ENCODE measurements at places on chromosomes 13 and 19.
A peak's percentile ranks its signal among the peaks of the same experiment; 100 is the strongest.

DNA sequence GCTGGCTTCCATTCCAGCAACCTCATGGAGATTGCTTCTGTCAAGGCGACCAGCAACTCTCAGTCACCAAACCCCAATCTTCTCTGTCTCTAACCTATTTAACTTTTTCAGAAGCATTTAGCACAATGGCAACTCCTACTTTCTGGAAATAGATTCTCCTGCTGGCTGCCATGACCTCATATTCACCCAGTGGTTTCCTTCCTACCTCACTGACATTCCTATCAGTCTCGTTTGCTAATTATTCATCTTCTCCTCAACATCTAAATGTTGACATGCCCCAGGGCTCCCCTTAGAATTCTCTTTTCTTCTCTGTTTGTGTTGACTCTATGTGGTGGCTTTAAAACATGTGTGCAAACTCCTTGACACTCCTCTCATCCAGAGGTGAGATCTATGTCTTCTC lies 106.7 kb downstream of the OLFM4 start:
- no peak for DNase-seq

DNA sequence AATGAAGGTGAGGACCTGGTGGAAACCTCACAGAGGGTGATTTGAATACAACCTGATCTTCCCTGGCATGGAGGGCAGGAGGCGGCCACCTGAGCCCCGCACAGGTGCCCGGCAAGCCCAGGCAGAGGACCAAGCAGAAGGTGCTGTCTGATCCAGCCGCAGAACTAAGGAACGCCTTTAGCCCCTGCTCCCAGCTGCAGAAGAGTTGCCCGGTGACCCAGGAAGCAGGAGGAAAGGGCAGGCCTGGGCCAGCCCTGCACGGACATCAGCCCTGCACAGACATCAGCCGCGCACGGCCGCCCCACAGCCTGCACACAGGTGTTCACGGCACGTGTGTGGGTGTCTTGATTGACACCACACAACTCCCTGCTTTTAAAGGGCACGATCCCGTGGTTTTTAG lies 43.1 kb downstream of the RASA3 start:
- no peak for DNase-seq

DNA sequence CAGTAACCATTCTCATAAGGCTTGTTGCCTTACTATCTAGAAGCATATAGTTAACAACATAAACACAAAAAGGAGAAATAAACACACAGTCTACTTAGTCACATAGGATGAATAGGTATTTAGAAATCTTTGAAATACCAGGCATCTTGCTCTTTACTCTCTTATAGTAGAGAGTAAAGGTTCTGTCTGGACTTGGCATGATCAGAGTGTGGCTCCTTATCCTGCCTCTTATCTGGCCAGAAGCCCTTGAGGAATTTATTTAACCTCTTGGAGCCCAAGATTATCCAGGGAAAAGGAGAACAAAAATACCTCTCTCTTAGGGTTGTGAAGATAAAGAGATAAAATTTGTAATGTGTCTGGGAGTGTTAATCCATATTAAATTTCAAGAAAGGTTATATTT lies 100.2 kb upstream of the MBNL2 start:
- no peak for DNase-seq

GRCh38 chr13:40981949-40982348 lies 37.2 kb downstream of the ELF1 start:
- no peak for DNase-seq

DNA sequence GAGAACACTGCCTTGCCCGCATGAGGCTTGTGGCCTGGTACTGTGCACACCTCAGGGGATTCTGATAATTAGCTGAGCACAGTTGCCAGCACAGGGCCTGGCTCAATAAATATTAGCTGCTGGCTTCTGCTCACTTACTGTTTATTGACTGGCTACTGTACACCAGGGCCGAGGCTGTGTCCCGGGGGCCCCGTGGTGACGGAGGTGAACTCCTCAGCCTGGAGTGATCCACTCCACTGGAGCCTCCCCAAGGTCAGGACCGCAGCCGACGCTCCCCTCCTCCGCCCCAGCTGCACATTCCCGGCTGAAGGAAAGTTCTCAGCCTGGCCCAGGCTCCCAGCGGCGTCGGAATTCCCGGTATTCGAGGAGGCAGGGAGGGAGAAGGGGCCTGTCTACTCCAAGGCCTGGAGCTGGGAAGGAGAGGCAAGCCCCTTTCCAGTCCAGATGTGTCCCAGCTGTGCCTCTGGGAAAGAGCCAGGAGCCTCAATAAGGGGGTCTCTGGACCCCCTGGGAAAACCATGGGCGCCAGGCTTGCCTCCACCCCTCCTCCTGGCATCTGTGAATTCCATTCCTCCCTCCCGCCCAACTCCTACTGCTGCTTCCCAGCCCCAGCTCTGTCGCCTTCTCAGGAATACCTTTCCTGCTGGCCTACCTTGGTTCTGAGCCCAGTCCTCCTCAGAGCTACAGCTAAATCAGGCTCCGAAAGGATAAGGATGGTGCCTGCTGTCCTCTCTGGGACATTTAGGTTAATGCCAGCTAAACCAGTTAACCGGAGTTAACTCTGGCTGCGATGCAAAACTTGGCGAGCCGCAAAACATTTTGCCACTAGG lies 7.3 kb downstream of the RPS16 start:
- DNase-seq, result no peak

GRCh38 chr13:111893071-111893606 lies 173.8 kb upstream of the SOX1 start:
- no peak for DNase-seq

- no peak for DNase-seq
Measured at GRCh38 chr19:45008552-45008951, 7.3 kb downstream of the RELB start.

DNA sequence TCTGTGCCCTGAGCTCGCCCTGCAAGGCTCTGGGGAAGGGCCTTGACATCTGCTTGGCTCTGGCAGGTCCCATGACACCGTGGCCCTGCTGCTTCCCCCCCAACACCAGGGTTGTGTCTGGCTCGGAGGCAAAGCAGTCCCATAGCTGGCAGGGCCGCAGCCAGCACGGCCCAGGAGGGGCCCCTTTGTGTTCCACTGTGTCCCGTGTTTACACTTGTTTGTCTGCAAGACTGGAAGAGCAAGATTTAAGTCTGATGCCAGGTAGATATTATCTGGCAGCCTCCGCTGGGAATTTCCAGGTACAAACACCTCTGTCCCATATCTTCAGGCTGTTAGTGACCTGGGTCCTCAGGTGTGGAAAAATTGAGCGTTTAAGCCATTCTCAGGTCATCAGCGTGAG lies 44.3 kb downstream of the MCF2L start:
- DNase-seq, result no peak

GRCh38 chr19:52638601-52639000 lies 446 bp upstream of the ZNF83 start:
- DNase-seq, result no peak

- DNase-seq, result no peak
Measured at GRCh38 chr13:63010072-63010658, 1594.5 kb upstream of the PCDH20 start.

GRCh38 chr13:111120913-111121312 lies 5.8 kb downstream of the ARHGEF7 start:
- no peak for DNase-seq

DNA sequence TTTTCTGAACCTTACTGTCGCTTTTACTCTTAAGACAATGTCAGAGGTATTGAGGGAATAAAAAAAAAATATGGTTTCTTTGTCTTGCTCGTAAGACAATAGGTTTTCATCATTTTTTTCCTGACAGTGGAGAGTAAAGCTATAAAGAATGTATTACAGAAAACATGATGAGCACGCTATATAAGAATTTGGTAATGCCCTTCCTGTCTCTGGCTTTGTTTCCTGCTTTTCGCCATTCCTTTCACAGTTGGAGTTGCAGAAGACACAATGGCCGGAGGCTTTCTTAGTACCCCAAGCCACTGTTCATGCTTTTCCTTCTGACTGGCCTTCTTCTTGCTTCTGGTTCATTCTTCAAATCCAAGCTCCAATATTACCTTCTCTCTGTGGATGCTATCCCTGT lies 101.0 kb upstream of the DACH1 start:
- no peak for DNase-seq

DNA sequence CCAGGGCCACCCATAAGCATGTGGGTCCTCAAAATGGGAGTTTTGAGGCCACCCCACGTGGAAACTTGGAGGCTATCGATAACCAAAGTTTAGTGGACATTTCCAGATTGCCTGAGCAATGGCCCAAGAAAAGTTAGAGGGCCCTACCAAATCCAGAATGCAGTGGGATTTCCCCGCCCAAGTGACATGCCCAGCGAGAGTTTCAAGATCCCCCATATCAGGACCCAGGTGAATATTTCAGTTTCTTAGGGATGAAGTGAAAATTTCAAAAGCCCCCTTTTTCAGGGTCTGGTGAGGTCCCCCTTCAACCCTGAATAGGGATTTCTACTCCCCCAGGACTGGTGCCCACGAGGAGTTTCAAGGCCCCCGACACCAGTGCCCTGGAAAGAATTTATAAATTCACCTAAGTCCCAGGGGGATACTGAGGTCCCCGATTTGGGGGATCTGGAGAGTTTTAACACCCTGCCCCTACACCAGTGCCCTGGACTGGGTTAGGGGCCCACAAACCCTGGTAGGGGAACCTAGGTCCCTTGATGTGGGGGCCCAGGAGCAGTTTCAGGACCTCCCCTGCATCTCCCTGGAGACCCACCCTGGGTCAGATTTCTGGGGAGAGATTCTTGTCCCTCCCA lies 695 bp downstream of the BST2 start:
- DNase-seq, result no peak

DNA sequence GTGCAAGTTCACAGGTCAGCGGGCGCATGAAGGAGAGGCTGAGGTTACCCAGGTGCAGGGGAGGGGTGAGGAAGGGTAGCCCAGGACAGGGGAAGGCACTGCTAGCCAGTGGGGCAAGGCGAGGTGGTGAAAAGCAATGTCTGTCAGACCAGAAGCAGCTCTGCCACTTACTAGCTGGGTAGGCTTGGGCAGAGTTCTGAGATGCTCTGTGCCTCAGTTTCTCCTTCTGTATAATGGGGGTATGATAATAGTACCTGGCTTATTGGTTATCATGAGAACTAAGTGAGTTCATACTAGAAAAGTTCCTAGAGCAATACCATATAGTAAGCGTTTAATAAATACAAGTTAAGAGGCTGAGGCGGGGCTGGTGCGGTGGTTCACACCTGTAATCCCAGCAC lies 14.3 kb upstream of the SCN1B start:
- no peak for DNase-seq

DNA sequence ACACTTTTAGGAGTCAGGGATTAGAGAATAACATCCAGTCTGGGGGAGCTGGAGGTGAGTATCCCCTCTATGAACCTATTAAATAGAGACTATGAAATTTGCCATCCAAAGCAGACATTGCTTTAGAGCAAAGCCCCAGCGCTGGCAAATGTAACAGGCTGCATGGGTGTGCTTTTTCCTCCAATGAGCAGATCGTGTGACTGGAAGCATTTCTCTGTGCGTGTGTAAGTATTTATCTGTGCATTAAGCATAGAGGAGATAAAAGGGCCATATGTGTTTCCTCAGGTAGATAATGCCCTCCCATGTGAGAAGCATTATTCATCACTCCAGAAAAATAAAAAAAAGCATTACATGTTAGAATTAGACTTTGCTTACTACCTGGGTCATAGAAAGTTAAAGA lies 924 bp downstream of the TNFSF13B start:
- no peak for DNase-seq

- no peak for DNase-seq
Measured at GRCh38 chr13:50128428-50128931, 113.2 kb downstream of the KCNRG start.

GRCh38 chr19:46728693-46729339 lies 11.9 kb upstream of the PRKD2 start:
- peak; percentile 43 for DNase-seq

DNA sequence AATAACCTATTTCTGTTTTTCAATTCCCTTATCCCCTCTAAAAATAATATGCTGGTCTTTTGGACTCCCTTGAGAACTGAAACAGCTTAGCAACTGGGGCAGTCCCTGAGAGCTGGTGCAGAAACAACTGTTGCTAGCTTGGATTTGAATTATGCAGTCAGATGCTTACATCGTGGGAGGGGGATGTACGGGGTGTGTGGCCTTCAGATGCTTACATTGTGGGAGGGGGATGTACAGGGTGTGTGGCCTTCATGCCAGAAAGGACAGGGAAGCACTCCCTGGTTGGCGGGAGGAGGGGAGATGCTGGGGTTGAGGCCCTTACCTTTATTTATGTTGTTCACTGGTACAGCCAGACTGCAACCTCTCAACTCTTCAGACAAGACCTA lies 25.6 kb downstream of the LRCH1 start:
- no peak for DNase-seq

- DNase-seq, result no peak
Measured at GRCh38 chr19:44476559-44477408, 23.5 kb downstream of the ZNF180 start.

DNA sequence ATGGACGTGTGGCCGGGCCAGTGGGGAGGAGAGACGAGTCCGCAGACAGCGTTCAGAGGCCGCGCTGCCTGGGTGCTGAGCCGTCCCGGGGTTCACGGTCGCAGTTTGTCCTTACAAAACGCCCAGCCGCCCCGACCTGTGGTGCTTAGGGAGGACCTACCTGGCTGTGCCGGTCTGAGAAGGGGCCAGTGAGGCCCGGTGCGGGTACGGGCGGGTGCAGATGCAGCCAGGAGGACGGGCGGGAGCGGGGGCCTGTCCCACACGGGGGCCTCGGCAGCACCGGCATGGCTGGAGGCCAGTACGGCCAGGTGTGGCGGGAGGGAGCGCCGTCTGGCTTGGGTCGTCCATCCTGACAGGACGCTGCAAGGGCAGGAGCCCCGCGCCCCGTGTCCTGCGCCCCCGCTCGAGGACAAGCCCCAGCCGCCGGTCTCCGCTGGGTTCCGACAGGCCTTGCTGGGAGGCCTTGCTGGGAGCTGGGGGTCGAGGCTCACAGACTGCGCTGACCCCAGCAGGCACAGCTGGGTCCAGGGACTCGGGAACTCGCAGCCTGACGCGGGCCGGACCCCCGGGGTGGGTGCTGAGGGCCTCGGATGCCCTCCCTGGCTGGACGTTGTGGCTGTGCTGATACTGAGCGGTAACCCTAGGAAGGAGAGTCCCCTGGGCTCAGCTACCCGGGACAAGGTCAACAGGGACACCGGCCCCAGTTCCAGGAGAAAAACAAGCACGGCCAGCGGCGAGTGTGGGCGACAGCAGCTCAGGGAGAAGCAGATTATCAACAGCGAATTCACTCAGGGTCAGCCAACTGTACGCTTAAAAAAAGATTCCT lies 5.3 kb upstream of the PROZ start:
- no peak for DNase-seq

DNA sequence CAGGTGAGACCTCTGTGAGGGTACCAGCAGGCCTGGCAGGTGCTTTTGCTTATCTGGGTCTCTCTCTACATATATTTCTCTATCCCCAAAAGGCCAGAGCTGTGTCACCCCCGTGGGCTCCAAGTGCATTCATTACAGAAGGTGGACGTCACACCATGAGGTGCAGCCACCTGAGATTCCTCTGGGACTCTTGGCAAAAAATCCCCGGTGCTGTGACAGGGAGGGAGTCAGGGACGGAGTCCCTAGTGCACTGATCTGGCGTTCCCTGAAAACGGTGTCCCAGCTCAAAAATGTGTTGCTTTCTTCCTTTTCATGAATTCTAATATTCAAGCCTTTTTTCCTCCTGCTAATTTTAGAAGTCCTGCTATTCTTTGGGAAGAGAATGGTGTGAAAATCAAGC lies 13.5 kb downstream of the TSHZ3 start:
- DNase-seq, result no peak

Measured in NCI-H460 (cell line).